ENCODE measurements at places on chromosomes 6 and 20. TPM values are rescaled to one million over a fixed set of nuclear protein-coding genes. Genes with fewer than 3 reads are reported as not detected.

- no peaks in the 10 kb centered on the region for H3K27me3 ChIP-seq
- no peak for DNase-seq
- H3K4me3 ChIP-seq: no peak overlapping the region
- H3K4me1 ChIP-seq: peaks cover under 1% of the 10 kb centered on the region
- no peak overlapping the region for H3K27ac ChIP-seq
- H3K36me3 ChIP-seq: no peaks in the 10 kb centered on the region
Measured at GRCh38 chr20:5636841-5637240, 113.4 kb upstream of the SHLD1 start.

DNA sequence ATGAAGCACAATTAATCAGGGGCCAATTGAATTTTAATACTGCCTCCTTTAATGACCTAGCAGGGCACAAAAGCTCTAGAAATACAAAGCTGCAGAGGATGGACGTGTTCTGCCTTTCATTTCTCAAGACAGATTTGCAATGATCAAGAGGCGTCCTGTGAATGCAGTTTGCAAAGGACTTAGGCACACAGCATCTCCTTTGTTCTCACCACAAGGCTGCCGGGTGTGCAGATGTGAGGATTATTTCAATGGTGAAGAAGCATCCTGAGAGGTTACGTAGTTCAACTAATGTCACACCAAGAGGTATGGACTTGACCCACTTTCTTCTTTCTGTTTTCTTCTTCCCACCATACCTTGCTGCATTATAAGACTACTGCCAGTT lies 42.9 kb upstream of the SPTLC3 start:
- no peak for DNase-seq
- no peaks in the 10 kb centered on the region for H3K36me3 ChIP-seq
- H3K4me1 ChIP-seq: no peaks in the 10 kb centered on the region
- no peak overlapping the region for H3K4me3 ChIP-seq
- H3K27me3 ChIP-seq: no peaks in the 10 kb centered on the region

DNA sequence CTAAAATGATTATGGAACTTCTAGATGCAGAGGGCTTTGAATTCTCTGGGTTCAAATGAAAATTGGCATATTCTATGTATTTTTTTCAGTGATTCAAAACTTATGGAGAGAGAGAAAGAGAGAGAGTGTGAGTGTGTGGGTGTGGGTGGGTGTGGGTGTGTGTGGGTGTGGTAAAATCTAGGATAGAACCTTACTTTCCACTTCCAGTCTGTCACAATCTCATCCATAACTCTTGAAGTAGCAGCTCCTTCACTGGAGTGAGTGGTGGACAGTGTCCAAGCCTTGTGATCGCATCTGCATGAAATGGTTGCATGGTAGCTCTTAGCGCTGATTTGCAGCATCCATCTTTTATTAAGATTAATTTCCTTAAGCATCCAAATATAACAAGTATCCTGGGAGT lies 37.7 kb downstream of the ADGB start:
- no peak overlapping the region for H3K27ac ChIP-seq
- H3K36me3 ChIP-seq: no peaks in the 10 kb centered on the region
- H3K4me3 ChIP-seq: no peak overlapping the region

- peaks cover 13% of the 10 kb centered on the region for H3K4me1 ChIP-seq
Measured at GRCh38 chr6:13298446-13298845, 29.9 kb downstream of the TBC1D7 start.

GRCh38 chr6:110693994-110694393 lies 121.3 kb downstream of the CDK19 start:
- H3K4me1 ChIP-seq: no peaks in the 10 kb centered on the region
- no peak overlapping the region for H3K4me3 ChIP-seq
- DNase-seq: no peak

DNA sequence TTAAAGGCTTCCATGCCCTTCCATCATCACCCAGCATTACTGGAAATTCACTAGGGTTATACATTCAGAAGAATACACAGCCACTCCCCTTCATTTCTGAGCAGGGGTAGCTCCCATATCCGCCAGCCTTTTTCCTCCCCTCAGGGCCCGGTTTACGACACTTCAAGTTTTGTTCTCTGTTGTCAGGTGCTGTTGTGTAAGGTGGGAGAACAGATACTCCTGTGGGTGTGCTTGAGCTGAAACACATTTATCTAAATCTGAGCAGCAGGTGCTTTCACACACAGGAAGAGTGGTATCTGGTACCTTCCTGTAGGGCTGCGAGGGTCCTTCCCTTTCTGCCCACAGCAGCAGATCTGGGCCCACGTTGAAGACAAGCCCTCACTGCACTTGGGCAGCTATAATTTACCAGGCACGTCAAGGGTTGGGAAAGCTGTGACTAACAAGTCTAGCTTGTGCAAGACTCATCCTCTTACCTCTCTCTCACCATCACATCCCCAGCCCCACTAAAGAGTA lies 215.8 kb upstream of the RREB1 start:
- DNase-seq: no peak
- H3K4me3 ChIP-seq: no peak overlapping the region
- H3K4me1 ChIP-seq: no peaks in the 10 kb centered on the region
- no peak overlapping the region for H3K27ac ChIP-seq

GRCh38 chr6:141783585-141783984 lies 349.1 kb upstream of the GJE1 start:
- no peak overlapping the region for H3K4me3 ChIP-seq
- H3K27ac ChIP-seq: no peak overlapping the region
- DNase-seq: no peak
- H3K27me3 ChIP-seq: no peaks in the 10 kb centered on the region
- H3K4me1 ChIP-seq: no peaks in the 10 kb centered on the region

Gene HLA-G
- total RNA-seq: not detected

Gene PLN
- 468 TPM for total RNA-seq

Gene ATP9A
- 54.4 TPM for total RNA-seq

Gene CLIC5
- 2.6 TPM for total RNA-seq
